ENCODE measurements at places on chromosomes 1 and 21. TPM values are rescaled to one million over a fixed set of nuclear protein-coding genes. Genes with fewer than 3 reads are reported as not detected.

- no peaks in the 10 kb centered on the region for H3K36me3 ChIP-seq
- no peak overlapping the region for H3K27ac ChIP-seq
- no peak overlapping the region for H3K4me3 ChIP-seq
- no peaks in the 10 kb centered on the region for H3K27me3 ChIP-seq
- no peak for DNase-seq
Measured at GRCh38 chr1:59414406-59415133, 117.7 kb downstream of the FGGY start.

DNA sequence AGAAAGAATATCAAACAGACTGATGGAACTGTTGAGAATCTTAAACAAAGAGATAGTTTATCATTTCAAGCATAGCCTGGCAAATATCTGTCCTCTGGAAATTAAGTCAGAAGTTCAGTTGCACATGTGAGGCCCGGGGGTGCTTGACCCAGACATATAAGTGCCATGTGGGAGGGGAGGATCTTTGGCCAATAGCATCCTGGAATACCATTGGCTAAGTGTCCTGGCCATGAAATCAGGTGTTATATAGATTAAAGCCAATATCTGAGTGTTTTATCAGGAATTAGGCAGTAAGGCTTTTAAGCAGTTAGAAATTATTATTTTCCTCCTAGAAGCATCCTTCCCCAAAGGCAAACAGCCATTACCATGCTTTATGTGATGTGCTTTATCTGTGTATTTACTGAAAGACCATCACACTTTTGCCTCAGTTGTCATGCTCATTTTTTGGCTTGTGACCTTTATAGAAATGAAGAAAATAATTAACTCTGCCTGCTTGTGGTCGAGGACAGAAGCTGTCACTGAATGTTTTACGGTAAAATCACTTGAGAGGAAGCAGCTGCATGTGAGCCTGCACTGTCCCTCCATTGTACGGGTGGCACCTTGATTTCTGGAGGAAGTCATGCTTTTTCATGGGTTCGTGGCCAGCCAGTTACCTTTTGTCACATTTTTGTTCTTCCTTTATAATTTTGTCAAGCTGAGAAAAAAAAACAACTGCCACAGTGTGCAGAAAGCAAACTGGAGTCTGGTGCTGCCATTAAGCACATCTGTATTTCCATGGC is 259.9 kb upstream of the FMN2 start:
- no peaks in the 10 kb centered on the region for H3K36me3 ChIP-seq
- H3K27me3 ChIP-seq, result no peaks in the 10 kb centered on the region
- no peak overlapping the region for H3K4me3 ChIP-seq
- no peak for DNase-seq
- no peaks in the 10 kb centered on the region for H3K4me1 ChIP-seq

Gene TNFSF4
- 1.2 TPM for polyA plus RNA-seq

- no peak for DNase-seq
- no peaks in the 10 kb centered on the region for H3K36me3 ChIP-seq
- H3K4me3 ChIP-seq, result no peak overlapping the region
- peaks cover 16% of the 10 kb centered on the region for H3K27me3 ChIP-seq
Measured at GRCh38 chr1:34785231-34785874, 4.3 kb downstream of the GJB3 start.

Gene CD48
- polyA plus RNA-seq, result 3.0 TPM

Gene PTGFRN
- polyA plus RNA-seq, result 64.6 TPM

Gene BCL2L15
- 0.34 TPM for polyA plus RNA-seq

GRCh38 chr1:206512851-206513180 is 5.5 kb downstream of the RASSF5 start:
- peak overlapping the region; percentile 43 for H3K27ac ChIP-seq
- no peaks in the 10 kb centered on the region for H3K27me3 ChIP-seq
- H3K4me3 ChIP-seq, result no peak overlapping the region
- H3K36me3 ChIP-seq, result no peaks in the 10 kb centered on the region
- no peak for DNase-seq
- peaks cover 48% of the 10 kb centered on the region for H3K4me1 ChIP-seq

- H3K27ac ChIP-seq, result no peak overlapping the region
- H3K4me3 ChIP-seq, result no peak overlapping the region
- H3K36me3 ChIP-seq, result peaks cover 5% of the 10 kb centered on the region
- H3K4me1 ChIP-seq, result peaks cover 55% of the 10 kb centered on the region
- DNase-seq, result peak; percentile 47
Measured at GRCh38 chr1:25871086-25871703, 4.3 kb downstream of the PAQR7 start.

Gene DNAJC28
- 6.8 TPM for polyA plus RNA-seq

DNA sequence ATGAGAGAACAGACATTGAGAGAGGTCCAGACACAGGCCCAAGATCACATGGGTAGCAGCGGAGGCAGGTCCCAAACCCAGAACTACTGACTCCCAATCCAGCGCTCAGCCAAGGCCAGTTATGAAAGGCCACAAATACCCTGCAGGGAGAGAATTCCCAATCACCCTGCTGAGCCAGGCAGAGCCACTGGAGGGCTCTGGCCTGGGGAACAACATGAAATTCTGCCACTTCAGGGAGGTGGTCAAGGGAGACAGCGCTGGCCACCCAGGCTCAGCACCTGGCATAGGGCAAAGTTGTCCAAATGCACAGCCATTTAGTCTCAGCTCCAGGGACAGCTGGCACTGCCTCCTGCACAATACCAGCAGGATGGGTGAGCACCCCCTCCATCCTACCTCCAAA is 27.5 kb downstream of the SLC9A1 start:
- no peak overlapping the region for H3K4me3 ChIP-seq
- DNase-seq, result no peak
- no peaks in the 10 kb centered on the region for H3K27me3 ChIP-seq
- H3K36me3 ChIP-seq, result peaks cover 4% of the 10 kb centered on the region
- H3K4me1 ChIP-seq, result peaks cover 13% of the 10 kb centered on the region

- no peaks in the 10 kb centered on the region for H3K36me3 ChIP-seq
- peak; percentile 73 for DNase-seq
- peaks cover 33% of the 10 kb centered on the region for H3K4me1 ChIP-seq
- H3K27ac ChIP-seq, result no peak overlapping the region
Measured at GRCh38 chr1:81920245-81920740, 119.6 kb downstream of the ADGRL2 start.

Gene DIP2A
- polyA plus RNA-seq, result 45.5 TPM

GRCh38 chr21:26966649-26967061 is 233 bp downstream of the ADAMTS5 start:
- H3K36me3 ChIP-seq, result no peaks in the 10 kb centered on the region
- peaks cover 14% of the 10 kb centered on the region for H3K27me3 ChIP-seq
- H3K27ac ChIP-seq, result no peak overlapping the region
- no peaks in the 10 kb centered on the region for H3K4me1 ChIP-seq
- H3K4me3 ChIP-seq, result peak overlapping the region; percentile 16
- no peak for DNase-seq

DNA sequence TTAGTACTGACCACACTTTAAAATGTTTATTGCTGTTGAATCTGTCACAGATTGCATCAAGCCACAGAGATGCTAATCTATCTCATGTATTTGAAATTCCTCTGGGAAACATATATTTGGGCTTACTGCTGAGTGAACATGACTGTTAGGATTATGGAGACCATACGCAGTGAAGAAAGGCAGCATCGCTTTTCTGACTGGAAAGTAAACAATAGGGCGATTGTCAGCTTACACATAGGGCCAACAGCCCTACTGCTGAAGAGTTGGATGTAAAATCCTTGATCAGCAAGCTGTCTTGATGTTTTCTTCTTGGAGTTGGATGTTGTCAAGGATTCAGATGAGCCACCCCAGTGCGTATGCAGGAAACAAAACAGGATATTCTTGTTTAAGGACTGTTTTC is 368.7 kb upstream of the ADGRL2 start:
- H3K4me1 ChIP-seq, result no peaks in the 10 kb centered on the region
- no peak overlapping the region for H3K27ac ChIP-seq
- no peaks in the 10 kb centered on the region for H3K27me3 ChIP-seq
- DNase-seq, result no peak

DNA sequence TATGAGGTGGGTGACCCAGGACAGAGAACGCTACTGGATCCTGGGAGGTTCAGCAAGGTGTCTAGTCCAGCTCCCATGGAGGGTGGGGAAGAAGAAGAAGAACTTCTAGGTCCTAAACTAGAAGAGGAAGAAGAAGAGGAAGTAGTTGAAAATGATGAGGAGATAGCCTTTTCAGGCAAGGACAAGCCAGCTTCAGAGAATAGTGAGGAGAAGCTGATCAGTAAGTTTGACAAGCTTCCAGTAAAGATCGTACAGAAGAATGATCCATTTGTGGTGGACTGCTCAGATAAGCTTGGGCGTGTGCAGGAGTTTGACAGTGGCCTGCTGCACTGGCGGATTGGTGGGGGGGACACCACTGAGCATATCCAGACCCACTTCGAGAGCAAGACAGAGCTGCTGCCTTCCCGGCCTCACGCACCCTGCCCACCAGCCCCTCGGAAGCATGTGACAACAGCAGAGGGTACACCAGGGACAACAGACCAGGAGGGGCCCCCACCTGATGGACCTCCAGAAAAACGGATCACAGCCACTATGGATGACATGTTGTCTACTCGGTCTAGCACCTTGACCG is 8.6 kb upstream of the PIGV start:
- no peaks in the 10 kb centered on the region for H3K27me3 ChIP-seq
- peaks cover 79% of the 10 kb centered on the region for H3K36me3 ChIP-seq
- H3K4me1 ChIP-seq, result peaks cover 26% of the 10 kb centered on the region
- H3K27ac ChIP-seq, result no peak overlapping the region
- H3K4me3 ChIP-seq, result no peak overlapping the region

DNA sequence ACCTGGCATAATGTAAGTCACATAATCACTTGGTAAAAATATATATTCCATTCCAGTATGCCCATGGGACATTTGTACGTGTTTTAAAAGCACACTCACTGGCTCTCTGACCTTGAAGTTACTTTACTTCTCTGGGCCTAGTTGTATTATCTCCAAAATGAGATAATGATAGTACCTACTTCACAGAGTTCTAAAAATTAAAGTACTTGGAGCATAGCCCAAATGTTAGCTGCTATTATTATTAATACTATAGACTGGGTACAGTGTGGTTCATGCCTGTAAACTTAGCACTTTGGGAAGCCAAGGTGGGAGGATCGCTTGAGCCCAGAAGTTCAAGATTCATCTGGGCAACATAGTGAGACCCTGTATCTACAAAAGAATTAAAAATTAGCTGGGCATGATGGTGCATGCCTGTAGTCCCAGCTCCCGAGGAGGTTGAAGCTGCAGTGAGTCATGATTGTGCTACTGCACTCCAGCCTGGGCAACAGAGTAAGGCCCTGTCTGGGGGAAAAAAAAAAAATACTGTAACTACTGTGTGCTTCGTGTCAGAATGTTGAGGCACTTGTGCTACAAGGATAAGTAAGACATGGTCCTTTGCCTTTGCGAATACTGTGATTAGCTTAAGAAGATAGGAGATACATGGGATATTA is 45.7 kb downstream of the TDRD5 start:
- no peak overlapping the region for H3K4me3 ChIP-seq
- H3K4me1 ChIP-seq, result peaks cover 3% of the 10 kb centered on the region
- DNase-seq, result no peak
- no peaks in the 10 kb centered on the region for H3K27me3 ChIP-seq
- no peaks in the 10 kb centered on the region for H3K36me3 ChIP-seq
- no peak overlapping the region for H3K27ac ChIP-seq

DNA sequence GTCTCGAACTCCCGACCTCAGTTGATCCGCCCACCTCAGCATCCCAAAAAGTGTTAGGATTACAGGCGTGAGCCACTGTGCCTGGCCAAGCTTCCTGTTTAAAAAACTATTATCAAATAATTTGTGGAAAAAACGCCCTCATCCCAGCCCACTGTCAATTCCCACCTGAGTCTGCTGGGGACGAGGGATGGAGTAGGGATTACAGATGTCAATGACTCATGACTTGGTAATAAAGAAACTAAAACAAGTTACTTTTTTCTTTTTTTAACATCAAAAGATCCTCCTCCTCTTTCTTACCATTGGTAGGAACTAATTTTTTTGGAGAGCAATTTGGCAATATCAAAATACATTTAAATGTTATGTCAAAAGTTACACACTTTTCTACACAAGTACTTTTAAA is 9.7 kb downstream of the CNN3 start:
- no peak overlapping the region for H3K27ac ChIP-seq
- peaks cover 90% of the 10 kb centered on the region for H3K4me1 ChIP-seq
- no peak for DNase-seq
- no peaks in the 10 kb centered on the region for H3K27me3 ChIP-seq
- H3K4me3 ChIP-seq, result no peak overlapping the region
- H3K36me3 ChIP-seq, result peaks cover 8% of the 10 kb centered on the region

DNA sequence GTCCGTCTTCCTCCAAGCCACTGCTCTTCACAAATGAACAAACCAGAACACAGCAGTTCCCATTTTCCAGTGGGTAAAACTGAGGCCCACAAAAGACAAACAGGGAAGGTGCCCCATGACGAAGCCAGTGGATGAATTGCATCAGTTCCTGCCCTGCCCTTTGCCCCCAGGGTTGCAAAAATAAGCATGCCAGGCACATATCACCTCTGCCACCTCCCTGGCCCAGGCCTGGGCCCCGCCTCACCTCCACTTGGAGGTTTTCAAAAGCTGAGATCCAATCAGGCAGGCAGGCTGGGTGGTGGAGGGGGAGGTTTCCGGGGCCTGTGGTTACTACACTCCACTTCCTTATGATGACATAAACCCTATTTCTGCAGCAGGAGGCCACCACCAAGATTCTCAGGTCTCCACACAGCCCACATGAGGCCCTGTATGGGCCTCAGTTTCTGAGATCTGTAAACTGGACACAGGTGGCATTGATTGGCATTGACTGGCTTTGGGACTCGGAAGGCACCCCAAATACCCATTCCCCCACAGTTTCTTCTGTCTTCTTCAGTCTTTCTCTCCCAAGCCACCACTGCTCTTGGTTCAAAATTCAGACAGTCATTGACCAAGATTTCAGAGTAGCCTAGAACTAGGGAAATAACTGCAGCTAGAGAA is 4.1 kb downstream of the KIF21B start:
- no peak overlapping the region for H3K4me3 ChIP-seq
- H3K36me3 ChIP-seq, result no peaks in the 10 kb centered on the region
- peaks cover 5% of the 10 kb centered on the region for H3K4me1 ChIP-seq
- peak; percentile 29 for DNase-seq
- H3K27ac ChIP-seq, result no peak overlapping the region

DNA sequence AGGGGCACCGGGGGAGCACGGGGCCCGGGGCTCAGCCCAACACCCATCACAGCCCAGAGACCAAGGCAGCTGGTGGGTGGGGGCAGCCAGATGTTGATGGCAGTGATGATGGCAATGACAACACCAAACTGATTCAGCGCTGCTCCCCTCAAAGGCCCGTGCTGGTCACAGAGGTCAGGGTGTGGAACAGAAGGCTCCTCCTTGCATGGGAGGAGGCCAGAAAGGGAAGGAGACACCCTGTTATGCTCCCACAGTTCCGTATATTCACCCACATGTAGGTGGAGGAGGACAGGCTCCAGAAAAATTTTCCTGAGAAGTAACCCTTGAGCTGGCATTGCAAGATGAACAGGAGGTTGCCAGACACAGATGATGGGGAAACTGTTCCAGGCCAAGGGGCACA is 414 bp downstream of the GUCA2B start:
- no peaks in the 10 kb centered on the region for H3K4me1 ChIP-seq
- no peak overlapping the region for H3K27ac ChIP-seq
- H3K4me3 ChIP-seq, result no peak overlapping the region
- H3K27me3 ChIP-seq, result no peaks in the 10 kb centered on the region

Gene PIGR
- polyA plus RNA-seq, result 0.10 TPM

All from adrenal gland (tissue), 19 donors.